ENCODE measurements at places on chromosomes 12 and 14.

DNA sequence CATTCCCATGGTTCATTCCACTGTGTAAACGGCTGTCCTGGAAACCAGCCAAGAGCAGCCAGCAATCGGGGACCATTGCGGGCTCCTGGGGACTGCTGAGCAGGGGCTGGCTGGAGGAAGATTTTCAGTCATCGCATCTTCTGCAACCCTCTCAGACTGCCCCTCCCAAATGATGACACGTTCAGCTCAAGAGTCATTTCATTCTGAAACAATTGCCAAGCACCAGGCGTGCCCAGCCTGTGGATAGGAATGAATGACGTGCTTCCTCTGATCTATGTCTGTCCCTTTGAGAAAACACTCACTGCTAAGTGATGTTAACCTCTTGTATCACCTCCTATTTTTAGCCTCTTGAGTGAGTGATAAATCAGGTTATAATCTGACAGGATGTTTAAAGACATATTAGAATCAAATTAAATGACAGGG, 62.0 kb downstream of the NDUFA12 start:
- peak; percentile 25 for DNase-seq

GRCh38 chr12:112992541-112993398, 14.5 kb downstream of the OAS2 start:
- peak; percentile 9 for DNase-seq

DNA sequence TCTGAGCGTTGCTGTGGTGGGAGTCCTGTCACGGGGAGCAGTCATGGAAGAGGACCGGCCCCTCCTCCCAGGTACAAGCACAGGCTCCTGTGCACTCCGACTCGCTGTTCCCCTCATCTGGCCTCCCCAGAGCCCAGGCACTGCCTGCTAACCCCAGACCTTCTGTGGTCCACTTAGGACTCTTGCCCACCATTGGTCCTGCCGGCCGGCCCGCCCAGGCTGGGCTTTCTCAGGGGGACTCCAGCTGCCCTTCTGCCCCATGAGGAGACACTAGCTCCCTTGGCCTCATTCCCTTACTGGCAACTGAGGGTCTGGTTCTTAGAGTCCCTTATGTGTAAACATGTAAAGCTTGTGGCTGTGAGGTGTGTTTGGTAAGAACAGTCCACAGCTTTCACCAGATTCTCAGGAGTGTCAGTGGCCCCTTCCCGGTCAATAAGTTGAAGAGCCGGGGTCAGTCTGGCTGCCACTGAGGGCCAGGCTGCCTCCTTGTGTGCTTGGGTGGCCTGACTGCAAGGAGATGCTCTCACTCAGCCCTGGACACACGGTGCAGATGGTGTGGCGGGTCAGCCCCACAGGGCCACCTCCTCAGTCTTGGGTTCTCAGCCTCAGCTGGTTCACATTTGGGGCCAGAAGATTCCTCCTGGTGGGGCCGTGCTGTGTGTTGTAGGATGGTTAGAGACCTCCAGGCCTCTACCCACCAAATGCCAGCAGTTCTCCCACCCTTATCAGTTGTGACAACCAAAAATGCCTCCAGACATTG, 43.6 kb downstream of the DDX51 start:
- DNase-seq: no peak

DNA sequence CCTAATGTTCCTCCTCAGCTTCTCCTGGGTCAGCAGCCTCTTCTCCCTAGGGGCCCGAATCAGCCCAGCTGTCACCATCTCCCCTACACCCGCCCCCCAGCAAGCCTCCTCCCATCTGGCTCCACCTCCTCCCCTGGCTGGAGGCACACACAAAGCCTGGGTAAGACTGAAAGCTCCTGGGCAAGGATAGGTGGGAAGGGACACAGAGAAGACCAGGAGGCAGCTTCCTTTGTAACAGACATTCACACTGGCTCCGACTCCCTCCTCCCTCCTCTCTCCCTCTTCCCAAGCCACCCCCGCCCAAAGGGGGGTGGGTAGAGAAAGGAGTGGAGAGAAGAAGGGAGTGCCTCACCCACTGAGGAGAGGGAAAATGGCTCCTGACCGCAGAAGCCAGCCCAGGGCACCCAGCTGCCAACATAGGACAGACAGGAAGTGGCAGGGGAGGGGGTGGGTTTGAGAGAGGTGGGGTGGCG, 4.0 kb downstream of the CHD4 start:
- no peak for DNase-seq

Data from NCI-H1436 (cell line).